SJSA1 (cell line): ENCODE measurements at places on chromosomes 6 and 20. TPM values are rescaled to one million over a fixed set of nuclear protein-coding genes. Genes with fewer than 3 reads are reported as not detected.
A peak's percentile ranks its signal among the peaks of the same experiment; 100 is the strongest.

GRCh38 chr6:85675030-85675819, 32.5 kb upstream of the SYNCRIP start:
- DNase-seq: no peak

DNA sequence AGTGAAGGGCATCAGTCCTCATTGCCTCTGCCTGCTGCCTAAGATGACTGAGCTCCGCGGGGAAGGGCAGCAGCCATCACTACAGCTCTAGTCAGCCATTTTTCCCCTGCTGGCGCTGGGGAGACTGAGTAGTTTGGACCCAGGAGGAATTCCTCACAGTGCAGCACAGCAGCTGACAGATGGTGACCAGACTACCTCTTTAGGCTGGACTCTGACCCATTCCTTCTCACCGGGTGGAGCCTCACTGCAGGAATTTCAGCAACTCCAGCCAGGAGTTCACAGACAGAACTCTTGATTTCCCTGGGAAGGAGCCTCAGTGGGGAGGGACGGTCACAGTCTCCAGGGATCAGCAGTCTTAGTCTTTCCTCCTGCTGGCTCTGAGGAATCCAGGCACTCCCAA, 492.0 kb upstream of the MMS22L start:
- DNase-seq: no peak

Gene GMPR
- total RNA-seq: 17.7 and 21.3 TPM in 2 replicates

GRCh38 chr6:56541741-56542360, 100.8 kb downstream of the DST start:
- peak; percentile 38 for DNase-seq

DNA sequence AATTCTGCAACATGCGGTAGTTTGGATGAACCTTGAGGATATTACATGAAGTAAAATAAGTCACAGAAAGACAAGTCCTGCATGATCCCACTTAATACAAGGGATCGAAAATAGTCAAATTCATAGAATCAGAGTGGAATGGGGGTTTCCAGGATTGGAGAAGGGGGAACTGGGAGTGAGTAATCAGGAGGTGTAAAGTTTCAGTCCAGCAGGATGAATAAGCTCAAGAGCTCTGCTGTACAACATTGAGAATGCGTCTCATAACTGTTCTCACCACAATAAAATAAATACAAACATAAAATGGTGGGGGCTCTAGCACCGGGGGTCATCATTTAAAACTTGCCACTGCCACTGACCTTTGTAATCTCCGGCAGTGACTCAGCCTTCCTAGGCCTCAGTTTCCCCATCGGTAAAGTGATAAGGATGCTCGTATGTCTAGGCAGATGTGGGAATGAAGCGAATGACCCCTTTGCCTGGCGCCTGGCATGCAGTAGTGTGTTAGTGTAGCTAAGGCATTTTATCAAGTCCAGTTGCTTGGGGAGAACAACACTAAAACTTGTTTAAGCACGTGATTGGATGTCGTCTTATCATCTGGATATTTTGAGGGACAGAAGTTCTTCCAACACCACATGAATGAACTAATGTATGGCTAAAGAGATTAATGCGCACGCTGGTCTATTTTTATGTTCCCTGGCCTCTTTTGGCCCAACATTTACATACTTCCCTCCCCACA, 421.1 kb downstream of the QKI start:
- no peak for DNase-seq
